ENCODE measurements at places on chromosomes 5 and 9. TPM values are rescaled to one million over a fixed set of nuclear protein-coding genes. Genes with fewer than 3 reads are reported as not detected.

Gene C9orf153
- 0.34 TPM for total RNA-seq

Gene KLF4
- total RNA-seq, result 1.9 TPM

Gene NR5A1
- total RNA-seq, result not detected

Gene SMC2
- 79.5 TPM for total RNA-seq

Gene ALG2
- total RNA-seq, result 19.9 TPM

Gene ADAMTS12
- total RNA-seq, result not detected

Gene ZDHHC11
- total RNA-seq, result 11.9 TPM

Gene PTCH1
- total RNA-seq, result 6.1 TPM

DNA sequence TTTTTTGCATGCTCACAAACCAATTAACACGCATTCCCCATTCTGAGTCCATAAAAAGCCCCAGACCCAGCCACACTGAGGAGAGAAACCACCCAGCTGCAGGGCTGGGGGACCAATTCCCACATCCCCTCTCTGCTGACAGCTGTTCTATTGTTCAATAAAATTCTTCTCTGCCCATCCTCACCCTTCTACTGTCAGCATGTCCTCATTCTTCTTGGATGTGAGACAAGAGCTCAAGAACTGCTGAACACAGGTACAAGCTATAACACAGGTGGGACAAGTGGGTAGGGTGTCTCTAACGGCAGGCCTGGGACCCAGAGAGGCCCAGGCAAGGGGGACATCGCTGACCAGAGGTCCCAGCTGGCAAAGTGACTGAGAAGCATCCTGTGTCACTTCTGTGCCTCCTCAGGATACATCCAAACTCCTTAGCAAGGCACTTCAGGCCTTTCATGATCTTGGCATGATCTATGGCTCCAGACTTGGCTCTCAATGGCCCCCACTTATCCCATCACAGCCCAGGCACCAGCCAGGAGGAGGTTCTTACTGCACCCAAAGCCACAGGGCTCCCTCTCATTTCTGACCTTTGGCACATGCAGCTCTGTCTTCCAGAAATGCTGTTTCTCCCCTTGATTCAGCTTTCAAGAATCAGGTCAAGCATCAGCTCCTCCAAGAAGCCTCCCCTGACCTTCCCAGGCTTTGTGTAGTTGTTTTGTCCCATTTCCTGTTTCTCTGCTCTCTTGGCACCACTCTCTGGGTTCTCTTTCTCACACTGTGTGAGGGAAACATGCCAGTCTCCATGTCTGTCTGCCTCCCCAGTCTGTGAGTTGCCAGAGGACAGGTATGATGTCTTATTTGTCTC is 7.3 kb upstream of the ALDH1B1 start:
- peaks cover 14% of the 10 kb centered on the region for H3K27me3 ChIP-seq
- H3K4me1 ChIP-seq, result no peaks in the 10 kb centered on the region
- no peak for DNase-seq

DNA sequence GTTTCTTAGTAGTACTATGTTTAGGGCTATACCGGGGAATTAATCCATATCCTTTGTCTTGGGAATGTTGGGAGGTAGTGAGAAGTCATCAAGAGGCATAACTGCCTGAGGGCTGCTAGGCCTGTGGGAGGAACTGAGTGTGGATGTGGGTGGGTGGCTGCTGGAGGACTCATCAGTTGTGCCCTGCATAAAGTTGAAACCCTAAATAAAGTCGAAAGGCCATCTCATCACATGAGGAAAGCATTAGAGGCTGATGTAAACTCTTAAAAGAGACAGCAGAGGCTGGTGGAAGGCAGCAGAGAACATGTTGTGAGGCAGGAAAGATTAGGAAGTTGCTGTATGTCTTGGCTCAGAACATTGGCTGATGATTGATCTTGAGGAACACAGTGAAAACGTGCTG is 143.8 kb downstream of the MAST4 start:
- H3K4me3 ChIP-seq, result no peak overlapping the region
- DNase-seq, result no peak
- H3K36me3 ChIP-seq, result no peaks in the 10 kb centered on the region
- peaks cover 12% of the 10 kb centered on the region for H3K27me3 ChIP-seq
- no peak overlapping the region for H3K27ac ChIP-seq
- peaks cover 9% of the 10 kb centered on the region for H3K4me1 ChIP-seq

- no peak overlapping the region for H3K4me3 ChIP-seq
- no peak for DNase-seq
- no peak overlapping the region for H3K27ac ChIP-seq
- no peaks in the 10 kb centered on the region for H3K36me3 ChIP-seq
- peaks cover 17% of the 10 kb centered on the region for H3K27me3 ChIP-seq
Observed at GRCh38 chr9:113641100-113641885, 177.8 kb downstream of the RGS3 start.

GRCh38 chr5:110329955-110330525 is 396.4 kb downstream of the TMEM232 start:
- no peak for DNase-seq
- no peak overlapping the region for H3K4me3 ChIP-seq
- no peak overlapping the region for H3K27ac ChIP-seq

DNA sequence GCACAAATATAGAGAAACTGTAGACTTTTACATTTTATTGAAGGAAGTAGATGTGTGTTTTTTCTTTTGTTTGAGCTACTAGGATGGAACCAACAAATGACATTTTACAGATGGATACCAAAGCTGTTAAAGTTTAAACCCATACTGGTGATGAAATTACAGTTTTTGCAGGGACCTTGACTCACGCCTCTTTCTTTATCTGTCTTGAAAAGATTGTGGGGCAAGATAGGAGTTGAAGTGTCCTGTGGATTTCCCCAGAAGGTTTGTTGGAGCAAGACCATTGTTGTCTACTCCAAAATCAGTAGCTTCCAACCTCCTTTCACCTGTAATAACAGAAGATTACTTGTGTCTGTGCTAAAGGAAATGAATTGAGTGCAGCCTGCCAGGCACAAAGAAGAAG is 4.1 kb upstream of the C5orf63 start:
- H3K27ac ChIP-seq, result no peak overlapping the region
- H3K4me1 ChIP-seq, result peaks cover 10% of the 10 kb centered on the region
- H3K27me3 ChIP-seq, result peaks cover 11% of the 10 kb centered on the region

DNA sequence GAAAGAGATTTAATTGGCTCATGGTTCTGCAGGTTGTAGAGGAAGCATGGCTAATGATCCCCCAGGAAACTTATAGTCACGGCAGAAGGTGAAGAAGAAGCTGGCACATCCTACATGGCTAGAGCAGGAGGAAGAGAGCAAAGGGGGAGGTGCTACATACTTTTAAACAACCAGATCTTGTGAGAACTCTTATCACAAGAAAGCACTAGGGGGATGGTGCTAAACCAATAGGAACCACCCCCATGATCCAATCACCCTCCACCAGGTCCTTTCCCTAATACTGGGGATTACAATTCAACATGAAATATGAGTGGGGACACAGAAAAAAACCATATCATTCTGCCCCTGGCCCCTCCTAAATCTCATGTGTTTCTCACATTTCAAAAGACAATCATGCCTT is 147.2 kb upstream of the EPB41L4A start:
- no peaks in the 10 kb centered on the region for H3K4me1 ChIP-seq
- peaks cover 3% of the 10 kb centered on the region for H3K36me3 ChIP-seq
- no peak overlapping the region for H3K4me3 ChIP-seq
- H3K27ac ChIP-seq, result no peak overlapping the region
- no peak for DNase-seq

- H3K36me3 ChIP-seq, result no peaks in the 10 kb centered on the region
- H3K27ac ChIP-seq, result no peak overlapping the region
- H3K4me3 ChIP-seq, result no peak overlapping the region
- no peak for DNase-seq
- no peaks in the 10 kb centered on the region for H3K4me1 ChIP-seq
Observed at GRCh38 chr9:120107138-120107537, 472.8 kb downstream of the CDK5RAP2 start.

- H3K27ac ChIP-seq, result no peak overlapping the region
- no peaks in the 10 kb centered on the region for H3K27me3 ChIP-seq
- peaks cover 3% of the 10 kb centered on the region for H3K36me3 ChIP-seq
- DNase-seq, result no peak
Observed at GRCh38 chr5:95908799-95909198, 52.9 kb downstream of the ELL2 start.

GRCh38 chr5:34034534-34035327 is 8.3 kb downstream of the C1QTNF3 start:
- no peaks in the 10 kb centered on the region for H3K27me3 ChIP-seq
- H3K4me3 ChIP-seq, result no peak overlapping the region
- peaks cover 8% of the 10 kb centered on the region for H3K36me3 ChIP-seq
- H3K4me1 ChIP-seq, result no peaks in the 10 kb centered on the region

GRCh38 chr5:52997424-52997823 is 8.3 kb downstream of the ITGA2 start:
- H3K4me3 ChIP-seq, result no peak overlapping the region
- DNase-seq, result no peak
- H3K4me1 ChIP-seq, result peaks cover 5% of the 10 kb centered on the region
- peaks cover 7% of the 10 kb centered on the region for H3K27me3 ChIP-seq
- peaks cover 18% of the 10 kb centered on the region for H3K36me3 ChIP-seq
- no peak overlapping the region for H3K27ac ChIP-seq

DNA sequence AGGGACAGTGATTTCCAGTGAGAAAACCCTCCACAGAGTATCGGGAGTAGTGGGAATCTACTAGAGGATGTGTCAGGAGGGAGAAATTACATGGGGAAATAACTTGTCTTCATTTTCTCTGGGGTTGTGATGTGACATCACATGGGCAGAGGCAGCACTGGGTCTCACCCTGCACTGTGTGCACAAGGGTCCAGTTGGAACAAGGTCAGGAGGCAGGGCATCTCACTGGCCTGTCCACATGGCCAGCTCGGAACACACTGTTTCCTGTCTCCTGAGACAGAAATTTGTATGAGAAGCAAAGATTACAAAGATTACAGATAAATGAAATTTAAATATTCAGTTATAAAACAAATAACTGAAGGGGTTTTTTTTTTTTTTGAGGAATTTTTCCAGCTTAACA is 62.6 kb upstream of the ECM2 start:
- DNase-seq, result no peak
- H3K4me3 ChIP-seq, result no peak overlapping the region
- H3K27me3 ChIP-seq, result no peaks in the 10 kb centered on the region
- no peak overlapping the region for H3K27ac ChIP-seq
- peaks cover 2% of the 10 kb centered on the region for H3K36me3 ChIP-seq
- H3K4me1 ChIP-seq, result no peaks in the 10 kb centered on the region

DNA sequence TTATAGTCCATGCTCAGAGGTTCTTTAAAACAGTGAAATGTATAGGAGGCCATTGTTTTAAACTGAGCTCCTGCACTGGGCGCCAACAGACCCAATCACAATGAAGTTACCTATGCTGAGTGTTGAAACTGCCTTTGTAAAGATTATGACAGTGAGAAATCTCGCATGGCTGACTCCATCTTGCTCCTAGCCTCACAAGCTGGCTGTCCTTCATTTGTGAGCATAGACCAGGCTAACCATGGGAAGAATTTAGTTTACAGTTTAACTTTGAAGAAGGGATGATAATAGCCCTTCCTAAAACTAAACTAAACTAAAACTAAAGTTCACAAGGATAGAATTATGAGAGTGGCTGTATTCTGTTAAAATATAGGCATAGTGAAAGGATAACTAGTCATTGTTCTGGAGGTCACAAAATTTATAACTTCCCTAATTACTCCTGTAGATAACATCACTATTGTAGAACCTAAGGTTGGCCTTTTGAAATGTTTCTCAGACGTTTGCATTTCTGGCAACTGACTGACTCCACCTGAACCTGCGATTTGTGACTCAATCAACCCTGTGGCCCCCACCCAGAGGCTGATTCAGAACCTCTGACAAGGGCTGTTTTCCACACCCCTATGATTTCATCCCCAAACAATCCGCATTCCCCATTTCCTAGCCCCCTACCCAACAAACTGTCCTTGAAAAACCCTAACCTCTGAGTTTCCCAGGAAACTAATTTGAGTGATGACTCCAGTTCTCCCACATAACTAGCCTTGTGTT is 59.1 kb downstream of the HMHB1 start:
- no peak overlapping the region for H3K27ac ChIP-seq
- no peak overlapping the region for H3K4me3 ChIP-seq
- DNase-seq, result no peak
- H3K36me3 ChIP-seq, result no peaks in the 10 kb centered on the region

DNA sequence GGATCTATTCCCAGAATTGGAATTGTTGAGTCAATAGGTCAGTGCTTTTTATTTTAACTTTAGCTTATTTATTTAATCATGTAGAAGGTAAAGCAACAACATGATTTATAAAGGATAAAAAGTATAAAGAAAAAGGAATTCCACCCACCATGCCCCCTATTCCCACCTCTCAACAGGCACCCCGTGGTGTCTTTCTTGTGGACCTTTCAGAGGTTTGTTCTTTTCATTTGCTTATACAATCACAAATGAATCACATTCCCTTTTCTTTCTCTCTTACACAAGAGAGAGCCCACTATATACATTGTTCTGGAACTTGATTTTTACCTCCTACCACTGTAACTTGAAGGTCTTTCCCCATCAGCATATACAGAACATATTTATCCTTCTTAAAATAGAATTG is 37.2 kb upstream of the SMIM32 start:
- no peaks in the 10 kb centered on the region for H3K4me1 ChIP-seq
- H3K27me3 ChIP-seq, result peaks cover 12% of the 10 kb centered on the region
- no peak overlapping the region for H3K4me3 ChIP-seq
- no peak overlapping the region for H3K27ac ChIP-seq
- no peaks in the 10 kb centered on the region for H3K36me3 ChIP-seq

DNA sequence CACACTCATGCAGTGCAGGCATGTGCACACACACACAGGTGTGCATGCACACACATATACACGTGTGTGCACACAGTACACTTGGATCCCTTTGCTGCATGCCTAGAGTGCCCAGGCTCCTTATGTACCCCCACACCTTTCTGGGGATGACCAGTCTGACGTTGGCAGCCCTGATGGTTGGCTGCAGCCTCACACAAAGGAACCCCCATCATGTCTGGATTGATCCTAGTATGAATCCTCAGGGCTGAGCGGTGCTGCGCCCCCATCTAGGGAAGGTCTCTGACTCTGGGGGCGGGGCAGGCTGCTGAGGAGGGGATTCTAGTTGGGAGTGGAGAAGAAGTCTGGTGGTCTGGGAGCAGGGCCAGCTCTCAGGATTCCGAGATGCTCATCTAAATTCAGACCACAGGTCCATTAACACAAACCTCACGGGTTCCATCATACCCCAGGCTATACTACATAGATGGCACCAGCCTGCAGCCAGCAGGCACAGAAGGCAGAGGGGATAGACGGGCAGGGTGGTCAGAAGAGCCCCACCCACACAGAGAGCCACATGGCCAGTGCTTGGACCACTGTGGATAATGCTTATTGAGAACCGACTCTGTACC is 50.5 kb upstream of the OLFM1 start:
- no peaks in the 10 kb centered on the region for H3K36me3 ChIP-seq
- H3K27ac ChIP-seq, result no peak overlapping the region
- DNase-seq, result no peak
- no peak overlapping the region for H3K4me3 ChIP-seq
- no peaks in the 10 kb centered on the region for H3K27me3 ChIP-seq
- no peaks in the 10 kb centered on the region for H3K4me1 ChIP-seq

GRCh38 chr9:125433461-125434011 is 171.9 kb downstream of the GAPVD1 start:
- H3K27ac ChIP-seq, result no peak overlapping the region
- no peaks in the 10 kb centered on the region for H3K27me3 ChIP-seq
- H3K36me3 ChIP-seq, result no peaks in the 10 kb centered on the region
- DNase-seq, result no peak
- H3K4me3 ChIP-seq, result no peak overlapping the region

DNA sequence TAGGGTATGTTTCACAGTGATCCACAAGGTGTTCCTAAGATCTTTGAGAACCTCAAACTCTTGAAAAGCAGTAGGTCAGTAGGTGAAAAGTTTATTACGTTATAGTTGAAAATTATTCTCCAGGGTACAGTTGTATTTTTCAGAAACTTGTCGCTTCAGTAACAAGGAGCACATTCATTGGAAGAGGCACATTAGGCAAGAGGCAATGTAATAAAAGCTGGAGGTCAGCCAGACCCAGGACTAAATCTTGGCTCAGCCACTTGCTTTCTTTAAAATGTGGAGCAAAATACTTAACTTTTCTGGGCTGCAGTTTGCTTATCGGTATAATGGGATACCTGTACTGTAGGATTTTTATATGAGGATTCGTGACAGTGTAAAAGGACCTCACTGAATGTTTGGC is 45.6 kb downstream of the TLE4 start:
- no peak overlapping the region for H3K27ac ChIP-seq
- H3K4me1 ChIP-seq, result peaks cover 34% of the 10 kb centered on the region
